ENCODE measurements at places on chromosomes 5 and 9.

GRCh38 chr5:171673328-171673727, 112.3 kb upstream of the SMIM23 start:
- DNase-seq, result no peak

GRCh38 chr5:76514713-76515112, 108.5 kb downstream of the F2RL2 start:
- DNase-seq, result no peak

DNA sequence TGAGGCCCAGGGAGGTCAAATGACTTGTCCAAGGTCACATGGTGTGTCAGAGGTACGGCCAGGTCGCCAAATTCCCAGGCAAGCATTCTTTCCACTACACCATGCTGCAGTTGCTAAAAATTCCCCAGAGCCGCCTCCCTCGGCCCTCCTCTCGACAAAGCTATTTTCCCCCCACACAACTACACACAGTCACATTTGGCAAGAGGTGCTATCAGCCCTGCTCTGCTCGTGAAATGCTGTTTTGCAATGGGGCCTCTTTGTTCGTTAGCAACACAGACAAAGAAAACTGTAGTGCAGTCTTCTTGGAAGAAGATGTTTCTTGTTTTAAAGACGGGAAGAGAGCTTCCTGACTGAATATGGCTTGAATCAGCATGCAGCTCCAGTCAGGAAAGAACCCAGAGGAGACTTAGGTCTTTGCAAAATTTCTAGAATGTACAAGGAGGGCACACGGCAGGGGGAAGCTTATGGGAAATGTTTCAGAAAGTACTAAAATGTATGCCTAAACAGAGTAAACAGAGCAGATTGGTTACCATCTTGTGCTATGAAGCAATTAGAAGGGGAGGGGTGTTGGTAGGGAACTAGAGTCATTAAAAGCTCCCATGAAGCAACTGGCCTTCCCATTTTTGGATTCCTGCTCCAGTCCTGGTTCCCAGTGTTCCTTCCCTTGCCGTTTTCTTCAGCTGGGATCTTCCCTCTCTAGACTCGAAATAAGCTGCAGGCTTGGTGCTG, 14.2 kb downstream of the SLIT3 start:
- DNase-seq, result no peak

DNA sequence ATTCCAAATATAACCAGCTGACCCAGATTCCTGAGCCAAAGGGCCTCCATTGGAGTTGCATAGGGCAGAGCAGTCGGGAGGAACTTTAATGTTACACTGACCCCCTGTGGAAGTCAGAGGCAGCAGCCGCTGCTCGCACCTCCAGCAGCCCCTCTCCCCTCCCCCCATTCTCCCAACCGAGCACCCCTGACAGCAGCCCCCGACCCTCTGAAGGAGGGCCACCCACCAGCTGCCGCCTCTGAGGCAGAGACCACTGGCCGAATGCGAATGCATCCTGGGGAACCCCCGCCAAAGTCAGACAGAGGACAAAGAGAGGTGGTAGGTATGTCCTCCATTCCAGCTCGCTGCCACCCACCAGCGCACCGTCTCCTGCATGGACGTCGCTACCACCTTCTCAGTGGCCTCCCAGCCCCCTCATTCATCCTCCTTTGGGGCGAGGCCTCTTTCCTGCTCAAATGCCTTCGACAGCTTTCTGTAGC, 231.0 kb downstream of the CDK5RAP2 start:
- DNase-seq, result no peak

GRCh38 chr9:20791682-20792081, 107.6 kb downstream of the FOCAD start:
- no peak for DNase-seq

DNA sequence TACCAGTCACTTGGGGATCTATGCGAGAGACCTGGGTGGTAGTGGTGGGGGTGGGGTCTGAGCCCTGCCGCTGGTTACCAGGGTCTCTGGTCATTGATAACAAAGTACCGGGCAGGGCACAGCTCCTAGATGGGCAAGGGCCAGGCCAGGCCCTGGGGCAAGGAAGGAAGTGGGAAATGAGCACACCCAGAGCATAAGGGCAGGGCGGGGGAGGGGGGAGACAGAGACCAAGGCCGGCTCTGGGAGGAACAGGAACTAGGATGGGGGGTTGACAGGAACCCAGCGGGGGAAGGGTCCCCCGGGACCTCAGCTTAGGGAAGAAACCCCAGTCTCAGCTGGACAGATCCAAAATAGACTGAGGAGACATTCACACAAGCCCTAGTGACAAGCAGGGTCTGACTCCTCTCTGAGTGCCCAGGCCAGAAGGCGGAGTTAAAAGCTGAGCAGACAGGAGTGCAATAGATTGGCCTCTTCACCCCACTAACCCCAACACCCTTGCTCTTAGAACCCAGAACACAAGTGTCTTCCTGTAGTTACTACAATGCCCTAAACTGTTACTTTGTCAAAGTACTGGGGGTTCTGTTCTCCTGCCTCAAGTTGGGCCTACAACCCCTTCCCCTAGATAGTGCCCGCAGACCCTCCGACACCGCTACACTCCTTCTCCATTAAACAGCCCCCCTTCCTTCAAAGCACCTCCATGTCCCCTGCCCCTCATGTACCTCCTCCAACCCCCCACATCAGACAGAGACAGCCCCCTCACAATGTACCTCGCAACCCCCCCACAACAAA, 628 bp downstream of the ATOSB start:
- DNase-seq, result no peak

DNA sequence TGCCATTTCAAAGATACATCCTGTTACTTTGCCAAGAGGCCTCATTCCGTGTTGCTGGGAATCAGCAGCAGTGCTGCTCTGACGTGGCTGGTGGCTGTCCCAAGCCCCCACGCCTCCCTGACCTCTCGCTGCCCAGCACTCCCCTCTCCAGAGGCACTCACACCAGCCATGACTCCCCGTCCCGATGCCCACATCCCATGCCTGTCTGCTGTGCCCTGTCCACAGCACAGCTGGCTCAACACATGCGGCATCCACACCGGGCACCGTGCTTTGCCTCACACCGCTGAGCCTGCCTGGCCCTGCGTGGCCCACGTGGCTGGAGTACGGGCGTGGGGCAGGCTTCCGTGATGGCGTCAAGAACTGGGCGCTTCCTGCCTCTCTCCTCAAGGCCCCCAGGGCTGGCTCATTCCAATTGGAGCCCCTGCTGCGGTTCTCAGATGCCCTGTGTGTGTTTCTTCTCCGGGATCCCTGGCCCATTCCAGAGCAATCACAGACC, 7.8 kb upstream of the LCN1 start:
- DNase-seq, result no peak

DNA sequence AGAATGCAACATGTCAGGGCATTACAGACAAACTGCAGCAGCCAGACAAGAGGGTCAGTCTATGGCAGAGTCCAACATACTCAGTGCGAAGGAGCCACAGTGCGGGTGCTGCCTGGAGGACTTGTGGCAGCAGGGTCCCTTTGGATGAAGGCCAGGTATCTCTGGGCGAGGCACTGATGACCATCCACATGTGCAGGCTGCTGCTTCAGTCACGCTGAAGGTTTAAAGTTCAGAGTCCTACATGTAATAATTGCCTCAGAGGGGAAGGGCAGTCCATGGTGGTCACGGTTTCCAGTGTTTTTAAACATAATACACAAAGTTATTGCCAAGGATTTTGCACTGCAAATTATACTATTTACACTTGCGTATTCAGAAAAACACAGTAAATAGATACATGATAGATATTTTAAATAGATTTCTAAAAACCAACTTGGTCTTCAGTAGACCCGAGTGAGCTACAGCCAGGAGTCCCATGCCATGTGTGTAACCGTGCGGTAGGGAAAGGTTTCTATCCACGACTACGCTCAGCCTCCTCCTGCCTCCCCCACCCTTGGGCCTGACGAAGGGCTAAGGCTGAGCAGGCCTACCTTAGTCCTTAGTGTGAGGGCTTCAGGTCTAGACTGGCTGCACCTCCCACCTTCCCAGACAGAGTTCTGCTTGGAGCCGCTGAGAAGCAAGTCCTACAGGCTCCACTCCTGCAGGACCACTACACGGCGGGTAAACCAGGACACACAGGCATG, 76.2 kb downstream of the GPR21 start:
- no peak for DNase-seq

- DNase-seq, result no peak
Measured at GRCh38 chr5:14685757-14686156, 21.2 kb downstream of the OTULIN start.

DNA sequence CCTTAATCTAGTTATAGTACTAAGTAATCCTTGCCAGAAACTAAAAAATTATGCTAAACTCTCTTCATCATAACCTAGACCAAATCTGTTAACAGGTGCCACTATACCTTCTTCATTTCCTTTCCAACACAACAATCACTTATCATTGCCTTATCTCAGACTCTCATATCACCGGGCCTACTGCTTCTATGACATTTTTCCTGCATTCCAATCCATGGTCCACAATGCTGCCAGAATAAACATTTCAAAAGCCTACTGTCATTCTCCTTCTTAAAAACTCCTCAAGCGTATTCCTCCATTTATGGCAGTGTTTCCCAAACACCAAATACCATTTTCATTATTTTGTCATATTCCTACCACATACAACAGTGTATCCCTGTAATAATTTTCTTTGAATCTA, 6.5 kb downstream of the PPP6C start:
- DNase-seq, result no peak

GRCh38 chr5:126119887-126120442, 303.2 kb upstream of the GRAMD2B start:
- no peak for DNase-seq

DNA sequence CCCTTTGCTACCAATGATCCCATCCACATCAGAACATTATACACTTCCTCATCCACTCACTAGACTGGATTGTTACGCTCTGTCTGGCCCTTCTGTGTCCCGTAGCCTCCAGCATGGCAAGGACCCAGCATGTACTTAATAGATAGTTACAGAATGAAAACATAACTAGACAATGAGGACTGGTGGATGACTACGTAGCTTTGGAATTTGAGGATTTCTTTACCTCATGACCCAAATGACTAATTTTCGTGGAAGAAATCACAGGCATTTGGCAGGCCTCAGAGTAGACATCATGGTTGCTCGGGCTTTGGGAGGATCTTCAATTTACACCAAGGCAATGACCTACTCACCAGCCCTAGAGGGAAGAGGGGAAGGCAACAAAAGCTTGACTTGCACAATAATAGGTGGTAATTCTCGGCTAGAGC, 299.8 kb downstream of the TLE1 start:
- DNase-seq, result no peak

GRCh38 chr5:172165465-172165864, 22.6 kb downstream of the STK10 start:
- no peak for DNase-seq

- no peak for DNase-seq
Measured at GRCh38 chr5:122924203-122924602, 78.8 kb downstream of the SNX24 start.

- peak; percentile 67 for DNase-seq
Measured at GRCh38 chr5:172683645-172684471, 42.8 kb downstream of the NEURL1B start.

DNA sequence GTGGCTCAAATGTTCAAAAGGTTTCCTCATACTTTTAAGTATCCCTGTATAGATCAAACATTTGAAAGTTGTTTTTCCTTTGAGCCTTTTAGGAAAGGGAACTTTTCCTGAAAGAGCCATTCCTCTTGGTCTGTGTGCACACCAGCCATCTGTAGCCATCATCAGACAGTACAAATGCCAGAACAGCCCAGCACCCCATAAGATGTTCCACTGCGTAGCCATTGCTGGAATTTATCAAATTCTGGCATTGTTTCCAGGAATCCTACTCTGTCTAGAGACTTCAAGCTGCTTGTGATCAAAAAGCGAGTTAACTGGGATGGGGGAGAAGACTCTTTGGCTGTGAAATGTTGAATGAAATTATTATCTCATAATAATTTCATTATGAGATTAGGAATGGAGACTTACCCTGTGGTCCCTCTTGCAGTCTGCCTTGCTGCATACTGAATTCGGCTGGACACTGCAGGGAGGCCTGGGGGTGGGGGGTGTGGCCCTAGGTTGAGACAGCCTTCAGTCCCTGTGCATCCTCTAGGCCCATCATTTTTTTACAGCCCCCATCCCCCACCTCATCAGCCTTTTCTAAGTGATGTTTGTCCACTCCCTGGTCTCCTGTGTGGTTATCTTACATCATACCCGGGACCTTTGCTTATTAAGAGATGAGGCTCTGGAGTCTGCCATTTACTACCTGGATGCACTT, 99.8 kb downstream of the RALGPS1 start:
- no peak for DNase-seq

- no peak for DNase-seq
Measured at GRCh38 chr9:37174247-37174646, 53.9 kb downstream of the ZCCHC7 start.

DNA sequence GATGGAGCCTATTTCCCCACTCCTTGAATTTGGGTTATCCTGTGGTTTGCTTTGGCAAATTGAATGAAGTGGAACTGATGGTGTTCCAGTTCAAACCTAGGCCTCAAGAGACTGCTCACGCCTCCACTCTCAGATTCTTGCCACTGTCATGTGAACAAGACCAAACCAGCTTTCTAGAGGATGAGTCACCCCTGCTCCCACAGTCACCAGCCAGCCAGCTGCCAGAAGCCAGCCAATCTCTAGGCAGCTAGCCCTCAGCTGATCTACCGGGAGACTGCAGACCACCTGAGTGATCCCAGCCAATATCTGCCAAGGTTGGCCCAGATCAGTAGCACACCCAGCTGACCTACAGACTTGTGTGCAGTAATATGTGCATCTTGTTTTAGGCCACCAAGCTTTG, 300.6 kb downstream of the TMEM38B start:
- DNase-seq, result no peak

DNA sequence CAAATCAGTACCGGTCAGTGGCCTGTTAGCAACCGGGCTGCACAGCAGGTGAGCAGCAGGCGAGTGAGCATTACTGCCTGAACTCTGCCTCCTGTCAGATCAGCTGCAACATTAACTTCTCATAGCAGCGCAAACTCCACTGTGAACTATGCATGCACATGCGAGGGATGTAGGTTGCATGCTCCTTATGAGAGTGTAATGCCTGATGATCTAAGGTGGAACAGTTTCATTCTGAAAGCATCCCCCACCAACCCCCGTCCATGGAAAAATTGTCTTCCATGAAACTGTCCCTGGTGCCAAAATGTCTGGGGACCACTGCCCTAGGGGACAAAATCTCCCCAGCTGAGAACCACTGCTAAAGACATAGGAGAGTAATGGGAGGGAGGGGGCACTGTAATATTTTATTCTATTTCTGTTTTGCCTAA, 51.1 kb downstream of the P4HA2 start:
- DNase-seq, result no peak

DNA sequence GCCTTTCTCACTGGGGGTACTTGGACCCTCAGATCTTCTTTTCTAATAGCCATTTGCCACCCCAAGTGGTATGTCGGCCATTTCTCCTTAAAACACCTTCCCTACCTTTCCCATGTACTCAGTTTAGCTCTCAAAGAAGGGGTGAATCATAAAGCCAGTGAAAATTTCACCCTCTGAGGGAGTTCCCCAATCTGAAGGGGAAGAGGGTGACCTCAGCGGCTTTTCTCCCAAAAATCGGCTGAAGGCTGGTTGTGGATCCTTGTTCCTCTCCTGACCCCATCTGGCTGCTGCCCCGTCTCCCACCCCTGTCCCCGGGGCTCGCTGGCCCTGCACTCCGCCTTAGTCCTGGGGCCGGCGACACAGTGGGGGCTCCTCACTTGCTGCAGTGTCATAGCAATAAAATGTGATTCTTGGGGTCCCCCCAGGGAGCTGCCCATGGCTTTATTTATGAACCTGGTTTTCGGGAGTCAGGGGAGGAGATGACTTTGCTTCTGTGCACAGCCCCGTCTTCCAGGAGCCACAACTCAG, 17.3 kb upstream of the LTC4S start:
- DNase-seq, result no peak

GRCh38 chr9:84759300-84759750, 89.8 kb downstream of the NTRK2 start:
- DNase-seq, result no peak

- DNase-seq, result no peak
Measured at GRCh38 chr9:15936306-15936921, 383.6 kb downstream of the CCDC171 start.

- DNase-seq, result no peak
Measured at GRCh38 chr9:91921371-91921770, 28.7 kb downstream of the ROR2 start.

Data from stimulated activated CD4-positive, alpha-beta T cell treated with anti-CD3 and anti-CD28 coated beads, Interleukin-12 subunit alpha, Interleukin-12 subunit beta, amount 100 ng/mL, for 4 hours (primary cell).